ENCODE measurements at places on chromosomes 5 and 9.

- DNase-seq: peak; percentile 15
Observed at GRCh38 chr5:177071666-177072385, 14.9 kb upstream of the FGFR4 start.

- DNase-seq: no peak
Observed at GRCh38 chr9:35760651-35761050, 6.6 kb upstream of the MSMP start.

DNA sequence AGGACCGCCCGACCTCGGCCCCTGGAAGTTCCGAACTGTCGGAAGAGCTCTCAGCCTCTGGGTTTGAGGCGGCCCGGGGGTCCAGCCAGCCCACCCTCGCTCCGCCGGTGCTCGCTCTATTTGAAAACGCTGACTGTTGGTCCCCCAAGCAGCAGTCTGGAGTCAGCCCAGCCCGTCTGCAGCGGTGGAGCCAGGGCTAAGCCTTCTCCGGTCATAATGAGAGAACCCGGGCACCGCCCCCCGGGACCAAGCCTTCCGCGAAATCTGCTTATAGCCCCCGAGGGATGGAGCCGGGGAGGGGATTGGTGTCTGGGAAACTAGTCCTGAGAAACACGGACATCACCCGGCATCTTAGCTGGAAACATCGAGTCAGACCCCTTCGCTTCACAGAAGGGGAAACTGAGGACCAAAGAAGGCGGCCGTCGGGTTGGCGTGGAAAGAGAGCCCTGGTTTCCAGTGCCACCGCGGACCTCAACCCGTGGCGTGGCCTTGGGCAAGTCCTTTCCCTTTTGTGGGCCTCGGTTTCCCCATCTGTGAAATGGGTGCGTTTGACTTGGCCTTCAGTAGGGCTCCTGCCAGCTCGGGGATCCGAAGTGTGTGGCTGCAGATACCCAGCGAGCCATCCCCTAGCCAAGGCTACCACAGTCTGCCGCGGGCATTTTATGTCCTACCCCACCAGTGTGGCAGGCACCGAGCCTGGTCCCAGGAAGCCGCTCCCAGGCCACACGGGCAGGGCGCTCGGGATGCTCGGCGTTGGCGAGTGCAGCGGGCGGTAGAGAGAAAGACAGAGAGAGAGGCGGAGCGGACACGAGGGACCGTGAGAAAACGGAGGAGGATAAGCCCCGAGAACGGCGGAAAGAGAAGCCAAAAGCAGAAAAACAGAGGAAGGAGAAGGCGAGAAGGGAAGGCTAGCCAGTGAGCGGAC is 857 bp downstream of the ADAM19 start:
- DNase-seq: peak; percentile 6

- peak; percentile 41 for DNase-seq
Observed at GRCh38 chr9:88534456-88535225, at the start of gene NXNL2. Gene NXNL2, plus strand, starts transcription at chr9:88535178. Its CDS starts 257 bp downstream, at chr9:88535435.

- DNase-seq: no peak
Observed at GRCh38 chr5:108036482-108036881, 345.4 kb downstream of the FBXL17 start.

DNA sequence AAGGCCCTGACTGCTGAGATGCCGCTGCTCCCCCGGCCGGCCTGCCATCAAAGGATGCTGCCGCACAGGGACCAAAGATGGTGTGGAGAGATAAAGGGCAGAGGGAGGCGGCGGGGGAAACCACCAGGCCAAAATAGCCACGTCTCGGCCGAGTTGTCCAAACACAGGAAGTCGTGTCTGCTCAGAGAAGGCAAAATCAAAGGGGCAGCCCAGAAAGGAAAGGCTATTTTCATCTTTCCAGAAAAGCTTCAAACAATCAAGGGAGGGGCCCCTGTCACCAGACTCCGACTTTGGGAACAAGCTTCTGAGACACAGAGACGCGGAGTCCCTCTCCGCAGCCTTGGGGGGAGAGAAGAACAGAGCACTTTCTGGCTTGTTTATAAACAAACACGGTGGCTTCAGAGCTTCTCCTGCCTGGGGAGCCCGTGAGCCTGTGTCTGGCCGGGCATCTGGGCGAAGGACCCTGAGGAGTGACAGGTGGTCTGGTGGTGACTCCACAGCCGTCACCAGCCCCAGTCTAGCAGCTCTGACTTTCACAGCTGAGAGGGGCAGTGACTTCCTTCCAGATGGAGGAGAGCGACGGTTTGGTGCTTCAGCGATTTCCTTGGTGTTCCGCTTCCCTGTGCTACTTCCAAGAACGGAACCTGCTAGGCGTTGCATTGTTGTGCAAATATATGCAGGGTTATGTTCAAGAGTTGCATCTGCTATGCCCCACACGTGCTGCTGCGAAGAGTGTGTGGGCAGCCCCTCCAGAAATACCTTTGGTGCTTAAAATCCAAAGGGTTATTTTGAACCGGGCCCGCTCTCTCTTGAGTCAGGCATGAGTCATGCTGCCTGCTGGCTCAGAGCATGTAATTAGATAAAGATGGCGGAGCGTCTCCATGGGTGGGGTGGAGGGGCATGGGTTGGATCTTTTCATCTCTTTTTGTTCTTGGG is 24.0 kb downstream of the ADAMTSL2 start:
- peak; percentile 16 for DNase-seq

- DNase-seq: no peak
Observed at GRCh38 chr9:98085944-98086343, 29.4 kb downstream of the NANS start.

DNA sequence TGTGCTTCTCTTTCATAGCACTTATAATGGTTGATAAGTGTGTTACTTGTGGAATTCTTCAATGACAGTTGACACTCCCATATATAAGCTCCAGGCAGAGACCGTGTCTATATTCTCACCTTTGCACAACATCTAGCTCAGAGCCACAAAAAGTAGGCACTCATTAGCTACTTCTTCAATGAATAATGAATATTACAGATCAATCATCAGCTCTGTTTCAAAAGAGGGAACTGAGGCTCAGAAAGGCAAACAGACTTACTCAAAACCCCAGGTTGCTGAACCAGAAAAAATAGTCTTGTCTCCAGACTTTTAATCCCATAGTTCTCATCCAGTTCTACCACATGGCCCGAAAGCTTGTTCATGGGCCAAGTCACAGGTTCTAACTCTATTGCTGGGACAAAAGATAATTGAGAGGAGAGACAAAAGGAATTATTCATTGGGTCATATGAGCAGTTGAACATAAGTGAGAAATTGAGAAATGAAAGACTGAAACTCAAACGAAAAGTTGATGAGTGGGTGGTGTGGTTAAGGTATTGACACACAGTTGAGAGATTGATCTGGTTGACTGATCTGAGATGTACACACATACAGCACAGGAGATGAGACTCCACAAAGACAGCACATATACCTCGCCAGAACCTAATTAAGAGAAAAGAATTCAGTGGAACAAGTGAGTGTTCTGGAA is 381.6 kb downstream of the EFNA5 start:
- no peak for DNase-seq

GRCh38 chr5:101539315-101539714 is 636.2 kb upstream of the ST8SIA4 start:
- no peak for DNase-seq

GRCh38 chr5:91797576-91797975 is 414.5 kb upstream of the ARRDC3 start:
- no peak for DNase-seq

Data from stimulated activated CD4-positive, alpha-beta T cell treated with anti-CD3 and anti-CD28 coated beads, Interleukin-1b, Interleukin-23, amount 100 ng/mL, for 4 hours (primary cell).